ENCODE measurements at places on chromosomes 4 and X. TPM values are rescaled to one million over a fixed set of nuclear protein-coding genes. Genes with fewer than 3 reads are reported as not detected.

TLR2 gene
- polyA plus RNA-seq, result 7.2 TPM

GRCh38 chr4:154067786-154068185 lies 278.9 kb upstream of the SFRP2 start:
- no peak for DNase-seq

DNA sequence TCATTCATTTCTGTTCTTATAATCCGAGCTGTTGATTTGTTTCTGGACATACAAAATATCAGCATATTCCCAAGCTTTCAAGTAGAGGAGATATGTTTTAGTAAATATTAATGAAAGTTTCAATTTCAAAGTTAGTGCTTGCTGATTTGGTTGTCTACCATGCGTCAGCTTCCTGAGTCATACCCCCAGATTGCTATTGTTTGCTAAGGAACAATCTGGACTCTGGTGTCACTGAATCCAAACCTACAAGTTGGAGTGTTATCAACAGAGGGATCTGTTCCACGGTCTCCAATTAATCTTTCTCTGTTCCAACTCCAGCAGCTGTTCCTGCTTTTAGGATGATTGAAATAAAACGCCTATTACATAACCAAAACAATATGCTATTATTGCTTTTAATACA lies 96.1 kb upstream of the FAM9A start:
- no peak for DNase-seq

DNA sequence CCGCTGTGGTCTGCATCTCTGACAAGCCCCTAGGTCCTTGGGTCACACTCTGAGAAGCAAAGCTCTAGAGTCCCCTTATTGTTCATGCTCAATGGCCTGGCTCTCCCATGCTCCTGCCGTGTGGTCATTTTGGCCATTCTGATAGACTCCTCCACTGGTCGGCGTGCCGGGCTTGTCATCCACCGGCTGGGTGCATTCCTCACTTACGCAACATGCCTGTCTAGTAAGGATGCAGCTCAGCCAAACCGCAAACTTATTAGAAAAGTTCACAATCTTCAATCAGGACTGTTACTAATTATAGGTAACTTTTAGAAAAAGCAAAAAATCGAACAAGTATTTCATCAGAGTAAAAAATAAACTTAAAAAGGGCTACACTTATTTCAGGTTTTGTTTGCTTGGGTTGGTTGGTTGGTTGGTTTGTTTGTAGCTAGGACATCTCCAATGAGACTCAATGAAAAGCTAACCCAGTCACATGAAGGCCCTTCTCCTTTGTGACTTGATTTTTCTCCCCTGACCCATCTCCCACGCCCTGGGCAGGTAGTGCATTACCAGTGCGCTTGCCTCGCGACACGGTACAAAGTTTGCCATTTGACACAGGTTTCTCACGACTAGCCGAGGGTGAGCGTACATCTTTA lies 41.0 kb downstream of the IRF2 start:
- no peak for DNase-seq

GRCh38 chr4:17230727-17231126 lies 281.2 kb downstream of the QDPR start:
- DNase-seq, result no peak

MTMR8 gene
- polyA plus RNA-seq, result 1.3 TPM

VCX3A gene
- polyA plus RNA-seq, result not detected

DNA sequence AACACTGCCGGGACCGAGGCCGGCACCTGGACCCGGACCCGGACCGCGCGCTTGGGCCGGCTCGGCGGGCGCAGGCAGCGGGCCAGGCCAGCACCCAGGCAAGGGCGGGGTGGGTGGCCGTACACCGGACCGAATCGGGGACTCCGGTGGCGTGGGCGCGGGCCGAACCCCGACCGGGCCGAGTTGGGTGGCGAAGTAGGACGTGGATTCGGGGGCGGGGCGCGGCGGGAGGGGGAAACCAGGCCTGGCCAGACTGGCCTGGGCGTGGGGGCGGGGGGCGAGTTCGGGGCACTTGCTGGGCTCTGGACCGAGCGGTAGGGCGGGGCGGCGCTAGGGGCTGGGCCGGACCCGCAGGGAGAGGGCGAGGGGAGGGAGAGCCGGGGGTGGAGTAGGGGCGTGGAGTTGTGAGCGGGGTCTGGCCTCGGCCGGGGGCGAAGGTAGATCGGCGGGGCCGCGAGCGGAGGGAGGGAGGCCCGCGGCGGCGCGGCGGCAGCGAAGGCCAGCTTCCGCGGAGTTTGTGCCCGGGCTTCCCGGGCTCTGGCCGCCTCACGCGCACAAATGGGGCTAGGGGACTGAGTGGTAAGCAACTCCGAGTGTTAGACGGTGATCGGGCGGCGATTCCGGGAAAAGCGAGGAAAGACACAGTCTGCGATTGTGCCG lies 1.8 kb upstream of the BCORL1 start:
- no peak for DNase-seq

ABCD1 gene
- polyA plus RNA-seq, result 7.2 TPM

NSG1 gene
- polyA plus RNA-seq, result 5.1 TPM

DNA sequence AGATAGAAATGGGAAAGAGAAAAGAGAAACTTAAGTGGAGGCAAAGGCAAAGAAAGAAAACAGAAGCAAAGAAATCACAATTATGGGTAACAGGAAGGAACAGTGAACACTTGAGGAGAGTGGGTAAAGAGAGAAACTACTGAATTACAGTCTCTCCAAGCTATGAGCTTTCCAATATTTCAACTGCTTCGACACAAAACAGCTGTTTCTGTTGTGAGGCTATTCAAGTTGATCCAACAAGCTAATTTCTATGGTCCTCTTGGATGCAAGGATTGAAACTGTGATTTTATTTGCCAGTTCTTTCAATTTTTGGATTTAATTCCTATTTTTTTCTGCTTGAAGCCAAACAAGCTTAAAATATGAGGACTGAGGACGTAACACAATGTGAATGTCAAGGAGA lies 80.5 kb upstream of the ADGRA3 start:
- DNase-seq, result no peak

- no peak for DNase-seq
Measured at GRCh38 chrX:40299641-40300046, 201.9 kb upstream of the BCOR start.

PLK4 gene
- 26.4 TPM for polyA plus RNA-seq

DNA sequence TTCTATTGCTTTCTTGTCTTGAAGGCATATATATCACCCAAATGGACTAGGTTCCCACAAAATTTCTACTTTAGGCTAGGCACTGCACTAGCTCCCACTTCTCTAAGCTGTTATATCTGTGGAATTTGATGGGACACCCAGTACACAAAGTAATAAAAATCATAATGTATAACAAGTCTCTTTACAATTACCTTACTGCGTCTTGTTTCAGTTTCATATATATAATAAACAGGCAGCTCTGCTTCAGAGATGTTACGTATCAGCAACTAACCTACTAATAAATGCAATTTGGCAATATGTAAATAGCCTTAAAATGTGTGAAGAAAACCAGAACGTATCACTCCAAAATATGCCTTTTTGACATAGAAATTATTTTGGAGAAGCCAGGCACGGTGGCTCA lies 42.0 kb upstream of the UGDH start:
- DNase-seq, result no peak

Measured in right renal cortex interstitium (tissue), 3 donors.